ENCODE measurements at places on chromosomes 3 and 15.

- peak; percentile 77 for DNase-seq
Observed at GRCh38 chr3:16290007-16290826, 25.2 kb downstream of the OXNAD1 start.

DNA sequence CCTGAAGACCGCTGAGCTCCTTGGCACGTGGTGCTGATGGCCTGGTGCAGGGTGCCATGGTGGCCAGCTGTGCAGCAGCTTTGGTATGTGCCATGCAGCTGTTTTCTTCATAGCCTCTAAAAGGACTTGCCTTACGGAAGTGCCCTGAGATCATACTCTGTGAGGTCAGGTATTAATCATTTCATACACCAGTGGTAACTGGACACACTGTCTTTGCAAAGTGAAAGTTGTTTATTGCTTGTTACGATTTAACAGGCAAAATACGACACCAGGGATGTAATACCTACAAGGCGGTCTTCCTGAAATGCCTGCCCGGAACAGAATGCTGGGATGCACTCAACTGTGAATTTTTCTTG lies 184.6 kb downstream of the ATP10A start:
- no peak for DNase-seq

GRCh38 chr3:56988458-56989168 lies 71.9 kb upstream of the SPATA12 start:
- DNase-seq: peak; percentile 74

DNA sequence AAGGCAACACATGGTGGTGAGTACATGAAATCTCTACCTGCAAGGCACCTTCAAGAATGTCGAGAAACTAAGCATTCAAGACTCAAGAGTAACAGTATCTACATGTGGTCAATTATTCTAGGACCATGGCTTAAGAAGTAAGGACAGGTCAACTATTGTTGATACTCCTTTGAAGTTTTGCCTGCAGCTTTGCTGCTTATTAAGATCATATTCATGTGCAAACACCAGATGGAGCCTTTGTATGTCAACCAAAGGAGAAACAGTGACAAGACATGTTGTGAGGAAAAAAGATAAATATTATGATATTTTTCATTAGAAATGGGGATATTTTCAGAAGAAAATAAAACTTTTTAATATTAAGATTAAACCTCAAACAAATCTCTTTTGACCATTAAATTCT lies 52.3 kb upstream of the FGF7 start:
- no peak for DNase-seq

DNA sequence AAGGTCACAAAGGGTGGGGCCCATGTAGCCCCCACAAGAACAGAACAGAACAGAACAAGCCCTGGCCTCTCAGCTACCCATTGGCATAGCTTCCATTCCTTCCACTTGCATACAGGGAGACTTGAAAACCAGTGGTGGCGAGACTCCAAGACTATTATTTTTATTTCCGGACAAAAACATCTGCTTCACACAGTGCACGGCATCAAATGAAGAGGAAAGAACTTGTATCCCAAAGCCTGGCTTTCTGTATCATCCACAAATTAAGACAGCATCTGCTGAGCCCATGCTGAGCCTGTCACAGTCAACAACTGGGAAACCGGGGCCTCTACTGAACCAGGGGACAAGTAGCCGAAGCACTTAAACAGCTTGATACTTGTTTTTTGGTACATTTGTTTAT lies 56.0 kb downstream of the CLEC3B start:
- DNase-seq: no peak

- DNase-seq: no peak
Observed at GRCh38 chr3:35201211-35201610, 438.1 kb upstream of the ARPP21 start.

DNA sequence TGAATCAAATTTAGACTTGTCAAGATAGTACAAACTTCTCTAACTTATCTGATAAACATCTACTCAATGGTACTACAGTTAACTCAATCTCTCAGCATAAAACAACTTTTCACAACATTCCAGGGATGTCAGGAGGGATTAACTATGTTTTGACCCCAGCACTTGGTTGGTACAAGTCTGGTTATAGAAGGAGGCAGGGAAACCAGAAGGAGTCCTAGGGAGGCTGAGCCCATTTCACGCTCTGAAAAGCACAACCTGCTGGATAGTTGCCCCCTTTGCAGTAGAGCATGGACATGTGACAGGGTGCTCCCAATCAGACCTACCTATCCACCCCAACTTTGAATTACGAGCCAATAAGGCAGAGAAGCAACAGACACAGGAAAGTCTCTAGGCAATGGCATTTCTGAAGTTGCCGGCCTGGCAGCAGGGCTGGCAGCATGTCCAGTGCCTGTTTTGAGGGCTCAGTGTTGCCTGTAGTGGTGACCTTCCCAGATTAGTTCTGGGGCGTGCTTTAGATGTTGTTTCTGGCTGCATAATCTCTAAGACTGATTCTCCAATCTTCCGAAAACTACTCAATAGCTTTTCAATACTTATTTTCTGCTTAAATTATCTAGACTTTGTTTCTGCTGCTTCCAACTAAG lies 8.2 kb downstream of the ANKUB1 start:
- DNase-seq: no peak

GRCh38 chr3:11390411-11391131 lies 118.4 kb downstream of the ATG7 start:
- DNase-seq: no peak

GRCh38 chr3:155983834-155984474 lies 113.5 kb downstream of the GMPS start:
- DNase-seq: no peak

- peak; percentile 50 for DNase-seq
Observed at GRCh38 chr15:62066663-62067447, at the start of gene C2CD4A. TSS of gene C2CD4A (plus strand) at chr15:62066977. CDS start at chr15:62067614, 637 bp downstream.

DNA sequence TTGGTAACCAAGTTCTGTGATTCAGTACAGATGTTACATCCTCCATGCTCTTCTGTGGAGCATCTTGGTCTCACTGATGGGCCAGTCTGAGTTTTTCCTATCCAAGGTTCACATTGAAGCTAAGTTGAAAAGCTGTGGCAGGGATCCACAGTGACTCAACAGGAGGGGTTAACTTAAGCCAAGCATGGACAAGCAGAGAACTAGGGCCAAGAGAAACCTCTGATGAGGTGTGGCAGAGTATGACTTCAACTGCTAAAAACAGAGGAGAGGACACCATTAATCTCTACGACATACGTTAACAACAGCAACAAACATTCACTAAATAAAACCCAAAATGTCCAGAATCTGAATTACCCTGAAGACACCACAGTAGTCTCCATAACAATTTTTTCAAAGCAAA lies 268.1 kb upstream of the UBE2E2 start:
- DNase-seq: no peak

DNA sequence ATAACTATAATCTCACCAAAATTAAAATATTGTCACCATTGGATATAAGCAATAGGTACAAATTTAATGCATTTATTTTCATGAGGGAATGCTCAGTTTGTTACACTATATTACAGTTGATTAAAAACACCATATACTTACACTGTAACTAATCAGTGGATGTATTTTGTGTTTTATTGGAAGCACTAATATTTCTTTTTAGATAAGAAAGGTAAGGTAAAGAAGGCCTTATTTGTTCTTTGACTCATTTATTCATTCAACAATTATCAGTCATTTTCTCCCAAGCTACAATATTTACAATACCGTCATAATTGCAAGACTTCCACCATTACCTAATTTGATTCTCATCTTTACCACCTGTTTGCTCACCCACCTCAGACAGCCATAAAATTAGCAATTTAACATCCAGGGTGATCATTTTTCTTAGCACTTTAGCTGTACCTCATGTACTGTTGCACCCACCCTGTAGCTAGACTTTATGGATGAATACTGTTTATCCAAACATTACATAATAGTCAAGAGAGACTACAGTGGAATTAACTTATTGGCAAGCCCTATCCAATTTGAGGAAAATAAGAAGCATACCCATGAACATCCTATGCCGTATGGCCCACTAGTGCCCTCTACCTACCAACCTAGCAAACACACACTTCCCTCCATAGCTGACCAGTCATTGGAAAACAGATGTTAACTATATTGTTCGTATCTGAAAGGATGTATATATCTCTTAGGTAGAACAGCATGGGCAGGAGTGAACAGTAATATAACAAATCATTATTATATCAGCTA lies 229.6 kb downstream of the BBX start:
- no peak for DNase-seq

- no peak for DNase-seq
Observed at GRCh38 chr3:33758864-33759263, 39.6 kb upstream of the PDCD6IP start.

- no peak for DNase-seq
Observed at GRCh38 chr15:67700023-67700422, 125.3 kb upstream of the SKOR1 start.

GRCh38 chr3:111961461-111962164 lies 17.2 kb upstream of the ABHD10 start:
- no peak for DNase-seq

- no peak for DNase-seq
Observed at GRCh38 chr15:101280007-101280406, 2.7 kb upstream of the SELENOS start.

DNA sequence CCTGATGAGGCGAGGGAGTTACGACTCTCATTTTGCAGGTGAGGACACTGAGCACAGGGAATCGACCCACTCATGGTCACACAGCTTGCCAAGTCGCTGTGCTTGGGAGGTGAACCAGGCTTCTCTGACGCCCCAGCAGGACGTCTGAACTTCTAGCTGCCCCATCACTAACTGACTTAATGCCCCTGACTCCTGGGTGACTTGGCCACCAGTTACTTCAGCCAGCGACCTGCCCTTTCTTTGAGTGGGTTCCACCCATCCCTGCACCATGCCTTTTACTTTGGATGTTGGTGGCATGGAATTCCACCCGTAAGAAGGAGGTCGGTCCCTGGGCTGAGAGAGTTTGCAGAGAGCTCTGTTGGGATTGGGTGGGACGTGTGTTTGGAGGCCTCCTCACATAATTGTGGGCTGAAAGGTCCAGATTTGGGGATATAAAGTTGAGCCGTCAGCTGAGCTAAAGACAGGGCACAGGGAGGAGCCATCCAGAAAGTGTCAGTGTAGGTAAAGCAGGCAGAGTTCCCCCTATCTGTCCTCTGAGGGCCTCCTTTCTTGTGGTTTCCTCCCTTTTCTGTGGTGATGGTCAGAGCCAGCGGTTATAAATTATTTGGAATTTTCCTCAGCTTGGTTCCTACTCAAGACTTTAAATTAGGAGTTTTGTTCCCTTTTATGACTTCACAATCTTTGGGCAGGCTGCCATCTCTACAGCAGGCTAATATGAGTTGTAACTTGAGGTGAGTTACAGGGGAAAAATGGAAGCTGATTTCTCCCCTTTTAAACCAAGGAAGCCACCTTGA lies 55.0 kb downstream of the FLNB start:
- no peak for DNase-seq

DNA sequence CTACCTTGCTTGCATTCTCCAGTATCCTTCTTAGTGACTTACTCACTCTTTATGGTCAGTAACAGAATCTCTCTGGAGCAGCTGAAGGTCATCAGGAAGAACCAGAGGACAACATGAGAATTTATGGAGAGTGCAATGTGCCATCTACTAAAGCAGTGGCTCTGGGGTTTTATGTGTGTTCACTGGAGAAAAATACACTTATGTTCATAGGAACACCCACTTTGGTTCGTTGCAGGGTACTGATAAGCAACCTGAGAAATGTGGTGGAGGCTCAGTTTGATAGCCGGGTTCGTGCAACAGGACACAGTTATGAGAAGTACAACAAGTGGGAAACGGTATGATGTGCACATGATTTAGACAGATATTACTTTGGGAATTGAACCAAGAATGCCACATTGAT lies 12.8 kb downstream of the CPB1 start:
- DNase-seq: no peak

DNA sequence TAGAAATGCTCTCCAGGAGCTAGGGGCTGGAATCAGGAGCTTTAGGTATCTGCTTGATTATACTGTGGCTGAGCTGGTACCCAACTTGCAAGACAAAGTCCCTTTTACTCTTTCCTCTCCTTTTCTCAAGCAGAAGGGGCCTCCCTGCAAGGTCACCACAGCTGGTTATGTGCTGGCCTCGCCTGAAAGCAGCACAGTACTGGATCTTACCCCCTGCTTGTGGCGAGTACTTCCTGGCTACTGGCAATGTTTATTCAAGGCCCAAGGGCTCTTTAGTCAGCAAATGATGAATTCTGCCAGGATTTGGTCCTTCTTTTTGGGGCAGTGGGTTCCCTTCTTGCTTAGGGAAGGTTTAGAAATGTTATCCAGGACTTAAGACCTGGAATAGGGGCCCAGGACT lies 234.6 kb downstream of the RAP2B start:
- no peak for DNase-seq

GRCh38 chr15:34994925-34995324 lies 6.8 kb upstream of the ZNF770 start:
- DNase-seq: no peak

DNA sequence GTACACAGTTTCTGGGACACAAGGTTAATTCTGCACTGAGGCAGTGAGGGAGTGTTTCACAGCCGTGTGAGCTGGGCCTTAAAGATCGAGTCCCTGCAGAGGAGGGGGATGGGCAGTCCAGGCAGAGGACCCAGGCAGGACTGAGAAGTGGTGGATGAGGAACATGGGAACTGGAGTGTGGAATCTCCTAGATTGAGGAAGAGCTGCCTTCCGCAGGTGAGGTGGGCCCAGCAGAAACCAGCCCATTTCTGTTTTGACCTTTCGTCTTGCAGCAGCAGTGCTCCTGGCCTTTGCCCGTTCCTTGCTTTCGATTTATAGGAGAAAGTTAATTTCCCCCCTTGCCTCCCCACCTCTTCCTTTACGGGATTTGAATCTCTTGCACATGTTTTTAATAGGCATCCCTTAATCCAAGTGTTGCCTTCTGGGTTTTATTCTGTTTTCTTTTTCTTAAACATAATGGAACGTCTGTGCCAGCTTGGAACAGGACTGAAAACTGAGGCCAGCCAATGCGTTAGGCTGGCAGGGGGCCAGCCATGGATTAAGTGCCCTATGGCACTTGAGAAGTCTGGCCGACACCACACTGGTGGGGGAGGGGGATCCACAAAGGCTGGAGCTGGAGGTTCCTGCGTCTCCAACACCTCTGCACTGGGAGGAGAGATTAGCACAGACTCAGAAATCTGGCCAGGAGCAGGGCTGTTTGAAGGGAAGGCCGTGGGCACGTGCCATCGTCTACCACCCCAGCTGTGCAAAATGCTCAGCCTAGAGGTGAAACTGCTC lies 78.1 kb downstream of the AAGAB start:
- DNase-seq: no peak

- no peak for DNase-seq
Observed at GRCh38 chr3:171755015-171755589, 55.2 kb downstream of the PLD1 start.

DNA sequence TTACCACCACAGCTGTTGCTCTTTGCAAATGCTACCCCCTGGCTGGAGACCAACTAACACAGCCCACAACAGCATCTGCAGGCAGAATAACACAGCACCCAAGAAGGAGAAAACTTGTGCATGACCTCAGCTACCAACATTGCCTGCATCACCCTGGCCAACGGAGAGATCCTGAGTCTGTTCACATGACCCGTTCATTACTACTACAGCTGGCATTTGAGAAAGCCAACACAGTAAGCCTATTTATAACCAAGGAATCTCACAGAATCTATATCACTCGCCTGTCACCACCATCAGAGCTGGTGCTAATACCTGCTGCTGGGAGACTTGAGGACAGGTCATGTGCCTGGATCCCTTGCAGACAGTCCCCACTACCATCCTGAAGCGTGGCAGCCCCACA lies 215.2 kb downstream of the POLQ start:
- no peak for DNase-seq

- no peak for DNase-seq
Observed at GRCh38 chr3:66037330-66037985, 1.3 kb downstream of the MAGI1 start.

Data from CD4-positive, alpha-beta T cell treated with Interleukin-2 at 100 ng/mL for 4 hours (primary cell).